ENCODE measurements at places on chromosomes 1 and 21.

DNA sequence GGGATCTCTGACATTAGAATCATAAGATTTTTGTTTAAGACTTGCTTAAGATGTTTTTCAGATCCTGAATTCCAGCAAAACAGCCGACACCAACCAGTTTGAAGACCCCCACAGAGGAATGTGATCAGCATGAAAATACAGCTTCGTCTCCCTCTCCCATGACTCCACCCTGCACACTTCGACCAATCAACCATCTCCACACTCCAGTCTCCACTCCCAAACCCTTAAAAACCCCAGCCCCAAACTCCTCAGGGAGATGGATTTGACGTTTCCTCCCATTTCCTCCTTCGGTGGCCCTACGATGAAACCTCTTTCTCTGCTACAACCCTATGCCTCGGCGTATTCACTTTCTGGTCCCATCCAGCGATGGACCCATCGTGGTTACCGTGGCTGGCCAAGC, 30.1 kb upstream of the KIF26B start:
- H3K27ac ChIP-seq: no peak overlapping the region
- no peak for DNase-seq
- no peaks in the 10 kb centered on the region for H3K36me3 ChIP-seq
- no peak overlapping the region for H3K4me3 ChIP-seq
- no peaks in the 10 kb centered on the region for H3K27me3 ChIP-seq
- H3K4me1 ChIP-seq: no peaks in the 10 kb centered on the region

- H3K27ac ChIP-seq: no peak overlapping the region
- H3K36me3 ChIP-seq: no peaks in the 10 kb centered on the region
Observed at GRCh38 chr1:41813226-41813625, 105.5 kb downstream of the HIVEP3 start.

DNA sequence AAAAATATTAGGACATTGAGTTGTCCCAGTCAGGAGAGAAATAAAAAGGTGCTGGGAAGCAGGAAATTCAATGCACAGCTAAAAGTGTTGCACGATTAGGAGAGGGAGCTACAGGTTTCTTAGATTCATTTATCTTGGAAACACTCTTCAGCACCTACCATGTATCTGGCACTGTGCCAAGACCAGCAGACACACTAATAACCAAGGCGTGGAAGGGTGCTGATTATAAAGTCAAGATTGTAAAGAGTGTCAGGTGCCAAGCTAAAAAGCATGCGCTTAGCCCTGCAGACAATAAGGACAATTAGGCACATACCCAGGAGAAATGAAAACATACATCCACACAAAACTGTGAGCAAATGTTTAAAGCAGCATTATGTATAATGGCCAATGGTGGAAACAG, 129.9 kb downstream of the DSCAM start:
- no peak for DNase-seq
- no peak overlapping the region for H3K27ac ChIP-seq
- no peak overlapping the region for H3K4me3 ChIP-seq

DNA sequence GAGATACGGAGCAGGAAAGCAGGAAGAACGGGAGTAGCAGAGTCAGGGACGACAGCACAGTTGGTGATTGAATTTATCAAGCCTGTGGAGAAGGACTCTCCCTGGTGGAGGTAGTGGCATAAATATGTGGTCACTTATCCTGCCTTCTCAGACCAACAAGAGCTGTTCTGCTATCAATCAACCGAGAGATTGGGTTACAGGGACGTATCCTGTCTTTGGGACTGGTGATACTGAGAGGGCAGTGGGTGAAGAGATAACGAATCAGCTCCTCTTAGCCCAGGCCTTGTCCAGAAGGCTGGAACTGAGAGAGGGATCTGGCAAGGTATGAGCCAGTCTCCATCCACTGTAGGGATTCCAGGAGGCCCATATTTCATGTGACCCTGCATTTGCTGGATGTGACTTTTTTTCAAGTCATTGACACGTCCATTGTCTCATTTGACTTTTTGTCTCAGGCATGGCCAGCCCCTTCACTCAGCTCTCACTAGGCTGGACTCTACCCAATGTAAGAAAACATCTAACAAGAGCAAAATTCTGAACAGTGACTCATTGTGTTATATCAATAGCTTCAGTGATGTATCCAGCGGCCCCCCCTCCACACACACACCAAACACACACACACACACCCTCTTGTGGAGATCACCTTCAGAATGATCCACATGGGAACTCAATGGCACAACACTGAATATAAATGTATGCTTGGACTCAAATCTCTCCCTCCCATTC, 11.3 kb downstream of the C1orf116 start:
- H3K4me1 ChIP-seq: peaks cover 57% of the 10 kb centered on the region
- no peak overlapping the region for H3K4me3 ChIP-seq
- no peak for DNase-seq
- peak overlapping the region; percentile 64 for H3K27ac ChIP-seq
- H3K36me3 ChIP-seq: peaks cover 12% of the 10 kb centered on the region

GRCh38 chr1:222653178-222653827, 35.4 kb downstream of the MIA3 start:
- no peaks in the 10 kb centered on the region for H3K27me3 ChIP-seq
- no peaks in the 10 kb centered on the region for H3K4me1 ChIP-seq
- H3K36me3 ChIP-seq: no peaks in the 10 kb centered on the region

DNA sequence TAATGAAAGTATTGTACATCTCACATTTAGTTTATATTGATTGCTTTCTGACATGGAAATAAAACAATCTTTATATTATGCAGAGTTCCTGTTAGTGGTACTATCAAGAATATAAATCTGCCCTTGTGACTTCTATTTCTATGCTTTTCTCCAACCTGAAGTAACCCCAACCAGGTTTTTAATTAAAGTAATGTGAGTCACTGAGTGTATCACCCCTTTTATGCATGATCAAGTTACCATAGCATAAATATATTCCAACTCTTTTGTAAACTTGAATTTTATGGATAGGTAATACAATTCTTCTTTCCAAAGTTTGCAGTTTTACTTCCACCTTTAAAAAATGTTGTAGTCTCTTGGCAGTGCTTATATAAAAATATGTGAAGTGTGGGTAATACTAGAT, 532.3 kb downstream of the USP25 start:
- H3K4me3 ChIP-seq: no peak overlapping the region
- H3K27ac ChIP-seq: no peak overlapping the region
- H3K4me1 ChIP-seq: no peaks in the 10 kb centered on the region
- no peaks in the 10 kb centered on the region for H3K36me3 ChIP-seq
- no peaks in the 10 kb centered on the region for H3K27me3 ChIP-seq

DNA sequence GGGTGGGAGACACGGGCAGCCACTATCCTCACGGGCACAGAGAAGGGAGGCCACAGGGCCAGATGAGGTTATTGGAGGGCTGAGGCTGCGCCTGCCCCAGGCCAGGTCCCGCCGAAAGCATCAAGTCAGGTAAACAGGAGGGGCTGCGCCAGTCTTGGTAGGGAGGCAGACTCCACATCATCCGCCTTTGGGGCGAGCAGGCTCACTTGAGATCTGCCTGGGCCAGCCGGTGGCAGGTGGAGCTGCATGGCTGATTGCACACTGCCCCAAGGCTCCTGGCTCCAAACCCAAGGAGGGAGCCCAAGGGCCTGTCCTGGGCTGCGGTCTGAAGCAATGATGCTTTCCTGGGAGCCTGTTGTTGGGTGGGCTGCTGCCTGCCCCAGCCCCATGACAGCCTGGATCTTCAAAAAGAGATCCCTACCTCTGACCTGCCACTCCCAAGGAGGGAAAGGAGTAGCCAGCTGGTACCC, 4.6 kb downstream of the SMIM1 start:
- no peak for DNase-seq
- H3K4me1 ChIP-seq: peaks cover 26% of the 10 kb centered on the region
- no peaks in the 10 kb centered on the region for H3K36me3 ChIP-seq
- H3K27me3 ChIP-seq: no peaks in the 10 kb centered on the region
- H3K27ac ChIP-seq: no peak overlapping the region

DNA sequence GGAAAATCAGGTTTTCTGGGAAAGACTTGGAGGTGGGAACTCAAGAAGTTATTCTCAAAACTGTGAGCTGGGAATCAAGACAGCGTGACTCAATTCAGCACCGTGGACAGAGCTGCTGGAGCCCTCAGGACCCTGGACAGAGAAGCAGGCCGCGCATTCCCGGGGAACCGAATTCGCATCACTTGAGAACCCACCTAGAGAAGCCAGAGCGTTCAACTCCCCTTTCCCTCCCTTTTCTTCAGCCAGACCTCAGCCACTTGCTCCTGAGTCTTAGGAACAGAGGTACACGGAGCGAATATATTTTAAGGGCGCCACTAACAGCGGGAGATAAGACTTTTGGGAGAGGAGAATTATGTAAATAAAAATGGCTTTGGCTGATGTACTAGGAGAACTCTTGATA, 2.0 kb upstream of the LIN28A start:
- H3K4me1 ChIP-seq: peaks cover 30% of the 10 kb centered on the region
- no peaks in the 10 kb centered on the region for H3K36me3 ChIP-seq
- no peak overlapping the region for H3K27ac ChIP-seq
- DNase-seq: peak; percentile 68

DNA sequence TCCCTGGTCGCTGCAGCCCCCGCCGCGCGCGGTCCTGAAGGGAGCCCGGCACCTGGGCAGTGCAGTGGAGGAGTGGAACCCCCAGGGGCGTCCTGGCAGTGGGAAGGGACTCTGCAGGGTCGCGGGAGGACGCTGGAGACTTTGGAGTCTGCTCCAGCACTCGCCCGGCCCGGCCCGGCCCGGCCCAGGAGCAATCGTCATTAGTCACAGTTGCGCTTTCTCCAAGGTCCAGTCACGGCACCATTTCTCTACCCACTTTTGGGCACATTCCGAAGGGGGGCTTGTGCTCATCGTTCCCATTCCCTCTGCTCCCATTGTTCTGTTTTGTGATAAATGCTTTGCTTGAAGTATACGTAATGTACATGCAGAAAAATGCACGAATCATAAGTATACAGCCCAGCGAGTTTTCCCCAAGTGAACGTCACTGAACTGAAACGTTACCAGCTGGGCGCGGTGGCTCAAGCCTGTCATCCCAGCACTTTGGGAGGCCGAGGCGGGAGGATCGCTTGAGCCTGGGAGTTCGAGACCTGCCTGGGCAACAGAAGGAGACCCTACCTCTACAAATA, 999 bp downstream of the THAP3 start:
- no peak for DNase-seq
- peak overlapping the region; percentile 66 for H3K4me3 ChIP-seq
- H3K4me1 ChIP-seq: no peaks in the 10 kb centered on the region

Measured in Caco-2 (cell line).